Activated B cell treated with CpG ODN at 0.5 μM for 24 hours (primary cell): ENCODE measurements at places on chromosomes 3 and 15.

DNA sequence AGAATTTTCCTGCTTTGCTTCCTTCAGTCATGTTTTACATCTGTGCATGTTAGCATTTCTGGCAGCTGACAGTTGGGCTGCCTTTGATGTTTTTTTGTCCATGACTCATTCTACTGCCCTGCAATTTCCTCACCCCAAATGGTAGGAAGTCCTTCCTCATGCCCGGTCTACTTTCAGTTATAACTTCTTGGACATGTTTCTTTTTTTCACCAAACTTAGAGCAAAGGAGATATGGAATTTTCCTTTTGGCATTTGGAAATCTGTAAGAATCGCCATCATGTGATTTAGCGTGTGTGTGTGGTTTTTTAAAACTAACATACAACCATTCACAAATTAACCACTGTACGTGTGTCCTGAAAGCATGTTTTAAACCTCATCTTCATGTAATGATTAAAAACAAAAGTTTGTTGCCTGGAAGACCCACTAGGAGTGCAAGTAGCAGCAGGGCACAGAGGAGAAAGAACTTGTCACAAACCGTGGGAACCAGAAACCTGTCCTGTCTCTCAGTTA, 430.7 kb upstream of the CFAP20DC start:
- no peak for DNase-seq

- DNase-seq = no peak
Observed at GRCh38 chr15:77354063-77354462, 65.8 kb downstream of the PEAK1 start.

- DNase-seq = no peak
Observed at GRCh38 chr3:72810659-72811434, 37.4 kb downstream of the SHQ1 start.

DNA sequence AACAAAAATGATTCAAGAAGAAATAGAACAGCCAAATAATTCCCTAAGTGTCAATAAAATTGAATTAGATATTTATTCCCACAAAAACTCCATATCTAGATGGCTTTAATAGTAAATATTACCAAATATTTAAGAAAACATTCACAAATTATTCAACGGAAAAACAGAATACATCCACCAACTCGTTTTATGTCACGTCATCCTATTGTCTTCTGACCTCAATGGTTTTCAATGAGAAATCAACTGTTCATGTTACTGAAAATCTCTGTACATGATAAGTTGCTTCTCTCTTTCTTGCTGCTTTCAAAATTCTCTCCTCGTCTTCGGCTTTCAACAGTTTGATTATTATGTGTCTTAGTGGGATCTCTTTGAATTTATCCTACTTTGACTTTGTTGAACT, 17.1 kb upstream of the FBXL2 start:
- no peak for DNase-seq

GRCh38 chr3:102661707-102662497, 227.1 kb downstream of the ZPLD1 start:
- no peak for DNase-seq

- no peak for DNase-seq
Observed at GRCh38 chr3:123046262-123047061, 18.9 kb upstream of the SEMA5B start.

DNA sequence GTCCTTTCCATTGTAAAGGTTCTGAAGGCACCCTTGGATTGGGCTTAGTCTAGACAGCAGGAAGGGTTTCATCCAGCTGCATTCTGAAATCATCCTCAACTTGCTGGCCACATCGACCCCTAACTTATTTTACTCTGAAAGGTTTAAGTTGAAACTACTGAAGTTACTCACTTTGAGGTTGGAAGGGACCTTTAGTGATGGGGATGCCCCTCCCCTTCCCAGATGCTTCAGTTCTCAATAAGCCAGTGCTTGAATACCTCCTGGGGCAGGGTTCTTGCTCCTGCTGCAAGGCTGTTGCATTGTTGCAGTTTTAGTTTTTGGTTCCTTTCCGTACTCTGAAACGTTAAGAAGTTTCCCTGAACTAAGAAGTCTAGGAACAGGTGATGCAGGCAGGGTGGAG, 26.4 kb downstream of the FGD5 start:
- DNase-seq = no peak
